Activated CD4-positive, alpha-beta T cell treated with anti-CD3 and anti-CD28 coated beads, Interleukin-2, amount 10 ng/mL, durations not matched to agents 24 days and 14 days (primary cell): ENCODE measurements at places on chromosomes 11 and 22. TPM values are rescaled to one million over a fixed set of nuclear protein-coding genes. Genes with fewer than 3 reads are reported as not detected.

The PATE4 gene
- total RNA-seq, result not detected in 2 replicates

The SEPTIN3 gene
- 5.7 and 6.8 TPM in 2 replicates for total RNA-seq

The MPPED2 gene
- total RNA-seq, result not detected in 2 replicates

The NXPE4 gene
- total RNA-seq, result not detected in 2 replicates

The LRFN4 gene
- 51.9 and 55.6 TPM in 2 replicates for total RNA-seq

The TTLL8 gene
- not detected in 2 replicates for total RNA-seq

The ASRGL1 gene
- total RNA-seq, result 3.6 and 5.8 TPM in 2 replicates

The LRRC55 gene
- not detected in 2 replicates for total RNA-seq

The KLHL22 gene
- 16.9 and 17.7 TPM in 2 replicates for total RNA-seq

- H3K4me1 ChIP-seq, result peaks cover 37% of the 10 kb centered on the region
- peaks cover 18% of the 10 kb centered on the region for H3K36me3 ChIP-seq
- peak overlapping the region; percentile 99 for H3K4me3 ChIP-seq
- H3K27me3 ChIP-seq, result no peaks in the 10 kb centered on the region
These were observed 612 bp upstream of the BIRC2 start for GRCh38 chr11:102346456-102346747.

DNA sequence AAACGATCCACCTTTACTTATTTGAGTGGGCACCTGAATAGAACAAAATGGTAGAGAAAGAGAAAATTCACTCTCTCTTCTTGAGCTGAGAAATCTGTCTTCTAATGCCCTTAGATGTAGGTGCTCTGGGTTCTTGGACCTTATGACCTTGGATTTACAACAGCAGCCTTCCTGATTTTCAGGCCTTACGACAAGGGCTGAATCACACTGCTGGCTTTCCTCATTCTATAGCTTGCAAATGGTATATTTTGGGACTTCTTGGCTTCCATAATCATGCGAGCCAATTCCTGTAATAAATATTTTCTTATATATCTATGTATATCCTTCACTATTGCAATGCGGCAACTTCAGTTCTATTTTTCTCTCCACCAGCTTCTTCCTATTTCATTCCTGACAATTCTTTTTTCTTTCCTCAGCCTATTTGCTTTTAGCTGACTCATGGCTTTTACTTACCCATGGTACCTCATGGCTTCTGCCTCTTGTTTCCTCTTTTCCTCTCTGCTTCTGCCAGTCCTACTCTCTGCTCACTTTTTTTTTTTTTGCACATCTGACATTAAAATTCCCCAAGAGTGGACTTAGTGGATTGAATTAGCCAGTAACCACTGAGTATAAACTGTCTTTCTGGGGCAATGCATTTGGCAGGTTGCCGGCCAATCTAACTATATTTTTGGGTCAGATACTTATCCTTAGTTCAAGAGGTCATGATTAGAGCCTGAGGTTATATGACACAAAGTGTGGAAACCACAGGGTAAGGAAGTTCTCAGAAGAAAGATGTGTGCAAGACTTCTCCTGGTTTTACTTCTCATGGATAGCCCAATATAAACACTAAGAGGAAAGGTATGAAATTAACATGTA lies 359.5 kb downstream of the TMEM135 start:
- no peaks in the 10 kb centered on the region for H3K4me1 ChIP-seq
- peaks cover 14% of the 10 kb centered on the region for H3K27me3 ChIP-seq
- DNase-seq, result no peak
- no peaks in the 10 kb centered on the region for H3K36me3 ChIP-seq

- H3K27me3 ChIP-seq, result peaks cover 8% of the 10 kb centered on the region
- no peak overlapping the region for H3K4me3 ChIP-seq
These were observed 26.4 kb downstream of the OR52K1 start for GRCh38 chr11:4508886-4509285.

DNA sequence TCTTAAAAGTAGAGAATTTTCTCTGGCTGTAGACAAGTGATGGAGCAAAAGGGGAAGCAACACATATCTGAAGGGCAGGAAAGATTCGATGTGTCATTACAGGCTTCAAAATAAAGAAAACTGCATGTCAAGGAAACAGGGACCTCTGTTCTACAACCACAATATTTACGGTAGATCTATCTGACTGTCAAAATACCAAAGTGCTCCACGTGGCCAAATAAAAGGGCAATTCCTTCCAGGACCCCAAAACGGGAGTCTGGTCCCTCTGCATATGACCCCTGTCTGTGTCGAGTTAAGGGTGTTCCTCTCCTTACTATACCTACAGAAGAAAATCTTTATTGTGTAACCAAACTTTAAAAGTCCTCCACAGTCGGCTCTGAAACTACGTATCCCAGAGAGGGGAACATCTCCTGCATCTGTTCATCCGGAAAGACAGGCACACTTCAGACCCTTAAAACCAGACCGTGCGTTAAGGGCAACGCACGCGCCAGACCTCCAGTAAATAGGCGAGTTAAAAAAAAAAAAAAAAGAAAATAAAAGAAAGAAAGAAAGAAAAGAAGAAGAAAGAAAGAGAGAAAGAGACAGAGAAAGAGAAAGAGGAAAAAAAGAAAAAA lies 756 bp downstream of the CLNS1A start:
- peaks cover 40% of the 10 kb centered on the region for H3K36me3 ChIP-seq
- H3K4me3 ChIP-seq, result peak overlapping the region; percentile 97
- no peaks in the 10 kb centered on the region for H3K27me3 ChIP-seq
- peak overlapping the region; percentile 95 for H3K27ac ChIP-seq
- peaks cover 35% of the 10 kb centered on the region for H3K4me1 ChIP-seq

DNA sequence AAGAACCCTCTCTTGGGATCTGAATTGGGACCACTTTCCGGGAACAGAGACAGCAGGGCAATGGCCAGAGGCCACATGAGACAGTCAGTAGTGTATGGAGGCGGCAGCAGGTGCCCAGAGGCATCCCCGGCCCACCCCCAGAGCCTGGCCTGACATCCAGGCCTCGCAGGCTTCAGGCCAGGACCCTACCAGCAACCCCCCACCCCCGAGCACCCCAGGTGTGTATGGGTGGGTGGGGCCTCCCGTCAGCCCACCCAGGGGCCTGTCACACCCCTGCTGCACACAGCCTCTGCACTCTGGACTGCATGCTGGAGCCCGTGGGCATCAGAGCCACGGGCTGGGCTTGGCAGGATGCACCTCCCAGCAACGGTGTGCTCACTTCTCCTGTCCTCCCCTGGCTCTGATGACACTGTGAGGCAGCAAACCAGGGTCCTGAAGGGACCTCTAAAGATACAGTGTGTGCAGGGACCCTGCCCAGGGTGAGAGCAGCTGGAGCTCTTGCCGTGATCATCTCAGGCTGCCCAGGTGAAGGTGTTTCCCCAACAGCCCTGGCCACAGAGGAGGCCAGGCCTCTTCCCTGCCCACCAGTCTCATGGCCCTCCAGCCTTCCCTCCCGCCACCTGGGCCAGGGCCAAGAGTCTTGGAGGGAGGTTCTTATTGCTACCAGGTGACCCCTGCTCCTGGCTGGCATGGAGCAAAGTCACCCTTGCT lies 88.8 kb upstream of the SEPTIN5 start:
- H3K27me3 ChIP-seq, result peaks cover 2% of the 10 kb centered on the region
- H3K4me3 ChIP-seq, result no peak overlapping the region
- H3K36me3 ChIP-seq, result no peaks in the 10 kb centered on the region

GRCh38 chr22:43515902-43516301 lies 104.1 kb downstream of the MPPED1 start:
- H3K4me3 ChIP-seq, result no peak overlapping the region
- H3K27me3 ChIP-seq, result peaks cover 4% of the 10 kb centered on the region
- DNase-seq, result no peak
- H3K36me3 ChIP-seq, result no peaks in the 10 kb centered on the region
- H3K27ac ChIP-seq, result no peak overlapping the region
- peaks cover 6% of the 10 kb centered on the region for H3K4me1 ChIP-seq

GRCh38 chr11:44945666-44946065 lies 5.0 kb downstream of the TP53I11 start:
- H3K36me3 ChIP-seq, result no peaks in the 10 kb centered on the region
- no peak overlapping the region for H3K4me3 ChIP-seq
- no peak for DNase-seq

DNA sequence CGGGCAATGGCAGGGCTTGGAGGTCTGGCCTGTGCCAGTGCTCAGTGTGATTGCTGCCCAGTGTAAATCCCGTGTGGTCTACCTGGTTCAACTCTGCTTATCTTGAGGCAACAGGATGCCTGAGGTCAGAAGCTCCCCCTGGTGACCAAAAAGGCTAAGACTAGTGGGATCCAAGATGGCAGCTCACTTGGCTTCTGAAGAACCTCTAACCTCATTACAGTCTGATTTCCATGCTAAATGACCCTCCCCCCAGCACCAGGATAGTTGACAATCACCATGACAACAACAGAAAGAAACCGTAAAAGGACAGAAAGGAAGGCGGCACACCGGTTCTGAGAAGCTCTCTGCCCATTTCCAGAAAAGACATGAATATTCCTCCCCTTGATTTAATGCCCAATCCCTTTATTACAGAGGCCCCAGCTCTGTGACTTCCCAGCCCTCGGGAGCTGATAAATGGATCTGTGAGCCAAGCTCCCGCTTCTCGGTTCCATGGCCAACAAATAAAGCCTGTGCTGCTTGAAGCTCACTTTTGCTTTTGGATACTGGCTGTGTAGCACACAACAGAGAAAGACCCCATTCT lies 398.4 kb downstream of the CTTN start:
- H3K27ac ChIP-seq, result no peak overlapping the region
- H3K36me3 ChIP-seq, result no peaks in the 10 kb centered on the region
- H3K27me3 ChIP-seq, result no peaks in the 10 kb centered on the region
- no peak for DNase-seq

DNA sequence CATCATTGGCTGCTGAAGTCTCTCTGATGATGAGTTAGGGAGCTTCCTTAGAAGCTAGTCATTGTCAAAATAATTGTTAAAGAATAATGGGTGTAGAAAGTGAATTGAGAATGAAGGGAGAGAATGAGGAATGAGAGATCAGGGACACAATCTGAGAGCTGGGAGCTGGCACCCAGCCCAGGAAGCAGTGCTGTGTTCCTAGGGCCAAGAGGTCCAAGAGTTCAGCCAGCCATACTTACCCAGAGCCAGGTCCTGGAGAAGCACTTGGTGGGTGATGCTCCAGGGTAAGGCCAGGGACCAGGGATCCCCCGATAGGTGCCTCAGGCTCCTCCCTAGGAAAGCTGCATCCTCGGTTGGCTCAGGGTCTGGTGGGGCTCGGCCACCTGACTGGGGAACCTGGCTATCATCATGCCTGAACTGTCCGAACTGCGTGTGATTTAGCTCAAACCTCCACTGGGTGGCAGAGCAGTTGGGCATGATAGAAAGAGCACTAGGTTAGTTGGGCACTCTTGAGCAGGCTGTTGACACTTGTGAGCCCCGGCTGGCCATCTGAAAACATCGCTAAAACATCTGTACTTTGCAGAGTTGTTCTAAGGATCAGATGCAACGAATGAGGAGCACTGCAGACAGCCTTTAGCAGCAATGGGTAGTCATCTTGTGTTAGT lies 123.9 kb upstream of the NCAM1 start:
- H3K27ac ChIP-seq, result no peak overlapping the region
- H3K27me3 ChIP-seq, result no peaks in the 10 kb centered on the region
- H3K4me1 ChIP-seq, result no peaks in the 10 kb centered on the region
- no peak for DNase-seq
- H3K36me3 ChIP-seq, result no peaks in the 10 kb centered on the region

GRCh38 chr22:46668116-46668515 lies 47.9 kb downstream of the GRAMD4 start:
- no peak for DNase-seq
- H3K27me3 ChIP-seq, result no peaks in the 10 kb centered on the region
- H3K36me3 ChIP-seq, result peaks cover 7% of the 10 kb centered on the region
- H3K4me1 ChIP-seq, result peaks cover 5% of the 10 kb centered on the region
- H3K27ac ChIP-seq, result no peak overlapping the region

GRCh38 chr11:128238521-128239265 lies 348.7 kb downstream of the ETS1 start:
- peak overlapping the region; percentile 63 for H3K27ac ChIP-seq
- H3K27me3 ChIP-seq, result peaks cover 2% of the 10 kb centered on the region
- DNase-seq, result no peak
- H3K4me3 ChIP-seq, result peak overlapping the region; percentile 45

DNA sequence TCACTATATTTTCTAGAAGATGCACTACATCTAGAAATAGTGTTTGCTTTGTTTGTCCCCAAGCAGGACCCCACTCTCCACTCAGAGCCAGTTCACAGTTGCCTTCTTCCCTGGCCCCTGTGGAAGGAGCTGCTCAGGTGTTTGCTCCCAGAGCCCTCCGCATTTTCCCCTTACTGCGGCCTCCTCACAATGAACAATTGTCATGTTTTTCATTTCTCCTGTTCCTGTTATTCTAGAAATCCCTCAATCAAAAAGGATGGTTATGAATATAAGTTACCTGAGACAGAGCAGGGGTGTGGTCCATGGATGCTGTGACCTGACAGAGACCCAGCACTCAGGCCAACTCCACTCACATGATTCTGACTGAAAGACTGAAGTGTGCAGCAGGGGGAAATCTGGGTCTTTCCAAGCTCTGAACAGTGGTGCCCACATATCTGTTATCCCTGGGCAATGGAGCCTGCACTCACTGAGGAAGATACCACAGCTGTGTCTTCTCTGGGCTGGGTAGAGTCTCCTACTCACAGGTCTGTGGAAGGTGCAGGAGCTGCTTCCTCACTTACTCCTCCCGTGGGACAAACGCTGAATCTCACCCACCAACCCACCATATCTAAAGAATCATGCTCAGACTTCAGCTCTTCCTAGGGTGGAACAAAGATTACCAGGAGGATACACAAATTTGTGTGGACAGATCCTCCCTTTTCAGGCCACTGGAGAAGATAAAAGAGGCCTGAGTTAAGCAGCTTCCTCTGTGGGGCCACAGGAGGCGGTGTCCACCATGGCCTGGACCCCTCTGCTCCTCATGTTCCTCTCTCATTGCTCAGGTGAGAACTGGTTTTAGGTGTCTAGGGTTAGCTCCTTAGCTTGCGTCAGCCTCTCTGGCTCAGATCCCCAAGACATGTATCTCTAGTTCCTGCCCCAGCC lies 87.1 kb upstream of the TOP3B start:
- H3K27ac ChIP-seq, result no peak overlapping the region
- peaks cover 14% of the 10 kb centered on the region for H3K27me3 ChIP-seq
- H3K4me3 ChIP-seq, result no peak overlapping the region
- no peak for DNase-seq
- H3K36me3 ChIP-seq, result no peaks in the 10 kb centered on the region

- H3K4me1 ChIP-seq, result peaks cover 17% of the 10 kb centered on the region
- no peaks in the 10 kb centered on the region for H3K27me3 ChIP-seq
- no peak for DNase-seq
- H3K4me3 ChIP-seq, result no peak overlapping the region
- H3K27ac ChIP-seq, result no peak overlapping the region
- H3K36me3 ChIP-seq, result no peaks in the 10 kb centered on the region
These were observed 418.7 kb upstream of the CADM1 start for GRCh38 chr11:115922876-115923275.

- H3K4me1 ChIP-seq, result peaks cover 13% of the 10 kb centered on the region
- DNase-seq, result no peak
- H3K36me3 ChIP-seq, result peaks cover 9% of the 10 kb centered on the region
- no peak overlapping the region for H3K4me3 ChIP-seq
- no peak overlapping the region for H3K27ac ChIP-seq
- no peaks in the 10 kb centered on the region for H3K27me3 ChIP-seq
These were observed 3.8 kb downstream of the TOP3B start for GRCh38 chr22:21978564-21979386.

GRCh38 chr11:120786206-120786735 lies 237.6 kb upstream of the TBCEL start:
- H3K4me1 ChIP-seq, result no peaks in the 10 kb centered on the region
- no peaks in the 10 kb centered on the region for H3K27me3 ChIP-seq
- no peak for DNase-seq
- no peak overlapping the region for H3K27ac ChIP-seq
- no peaks in the 10 kb centered on the region for H3K36me3 ChIP-seq

GRCh38 chr11:20000022-20000350 lies 160.3 kb downstream of the DBX1 start:
- DNase-seq, result no peak
- H3K36me3 ChIP-seq, result no peaks in the 10 kb centered on the region
- no peaks in the 10 kb centered on the region for H3K27me3 ChIP-seq
- H3K27ac ChIP-seq, result no peak overlapping the region
- no peak overlapping the region for H3K4me3 ChIP-seq

GRCh38 chr22:20448630-20449029 lies 11.0 kb upstream of the SCARF2 start:
- H3K27me3 ChIP-seq, result no peaks in the 10 kb centered on the region
- no peak overlapping the region for H3K4me3 ChIP-seq
- H3K27ac ChIP-seq, result no peak overlapping the region
- DNase-seq, result no peak
- no peaks in the 10 kb centered on the region for H3K4me1 ChIP-seq
